Activated CD8-positive, alpha-beta memory T cell treated with anti-CD3 and anti-CD28 coated beads, Interleukin-2, amount 10 ng/mL, durations not matched to agents 7 days and 5 days (primary cell): ENCODE measurements at places on chromosomes 4 and X.

DNA sequence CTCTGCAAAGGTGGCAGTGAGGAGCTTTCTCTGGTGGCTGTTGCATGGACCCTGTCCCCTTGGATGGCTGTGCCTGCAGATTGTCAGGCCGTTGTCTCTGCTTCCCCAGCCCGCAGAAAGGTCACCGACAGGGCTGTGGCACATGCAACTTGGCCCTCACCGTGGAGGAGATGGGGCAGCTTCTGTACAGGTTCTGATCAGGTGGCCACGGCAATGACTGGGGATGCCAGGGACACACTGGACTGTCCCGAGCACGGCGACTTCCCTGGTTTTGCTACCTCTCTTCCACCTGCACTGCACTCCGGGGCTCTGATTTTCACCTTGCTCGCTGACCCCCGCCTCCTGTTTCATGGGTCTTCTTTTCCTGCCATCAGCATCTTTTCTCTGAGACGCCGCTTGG lies 43.5 kb downstream of the DCTD start:
- no peaks in the 10 kb centered on the region for H3K36me3 ChIP-seq
- no peaks in the 10 kb centered on the region for H3K4me1 ChIP-seq
- H3K4me3 ChIP-seq = no peak overlapping the region
- no peaks in the 10 kb centered on the region for H3K27me3 ChIP-seq

DNA sequence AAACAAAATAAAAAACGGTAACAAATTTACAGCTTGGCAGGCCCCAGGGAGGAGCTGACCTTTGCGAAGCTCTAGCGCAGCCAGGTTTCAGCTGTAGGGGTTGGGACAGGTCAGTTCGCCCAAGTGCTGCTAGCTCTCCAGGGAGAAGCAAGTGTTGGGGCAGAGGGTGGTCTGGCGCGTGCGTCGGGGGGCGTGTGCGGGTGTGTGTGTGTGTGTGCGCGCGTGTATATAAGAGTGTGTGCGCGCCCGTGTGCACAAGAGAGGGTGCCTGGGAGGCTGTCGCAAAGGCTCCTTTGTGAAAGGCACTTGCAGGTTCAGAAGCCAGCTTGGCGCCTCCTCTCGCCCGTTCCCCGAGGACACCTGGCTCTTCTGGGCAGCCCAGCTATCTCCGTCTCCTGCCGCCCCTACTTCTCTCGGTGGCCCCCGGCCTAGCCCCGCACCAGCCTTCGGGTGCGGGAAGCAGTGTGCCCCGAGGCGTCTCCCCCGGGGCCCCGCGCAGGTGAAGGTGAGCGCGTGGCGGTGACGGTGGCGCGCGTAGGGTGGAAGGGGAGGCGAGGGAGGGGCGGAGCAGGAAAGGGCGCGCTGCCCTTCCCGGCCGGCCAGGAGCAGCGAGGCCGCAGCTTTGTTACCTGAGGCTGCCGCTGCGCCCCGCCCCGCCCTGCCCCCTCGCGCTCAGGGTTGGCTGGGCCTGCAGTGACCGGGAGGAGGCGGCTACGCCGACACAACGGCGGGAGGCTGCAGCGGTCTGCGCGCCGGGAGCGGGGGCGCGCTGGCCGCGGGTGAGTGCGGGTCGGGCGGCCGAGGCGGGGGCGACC lies at the start of gene FHDC1:
Gene FHDC1 (plus strand): TSS at position 693 of the 815 bp plus-strand sequence. CDS start 6,735 bp downstream, outside the sequence.
- no peak within 1 kb of the TSS for H3K27ac ChIP-seq
- peaks cover 3% of the 10 kb centered on the region for H3K36me3 ChIP-seq
- no peak for DNase-seq

DNA sequence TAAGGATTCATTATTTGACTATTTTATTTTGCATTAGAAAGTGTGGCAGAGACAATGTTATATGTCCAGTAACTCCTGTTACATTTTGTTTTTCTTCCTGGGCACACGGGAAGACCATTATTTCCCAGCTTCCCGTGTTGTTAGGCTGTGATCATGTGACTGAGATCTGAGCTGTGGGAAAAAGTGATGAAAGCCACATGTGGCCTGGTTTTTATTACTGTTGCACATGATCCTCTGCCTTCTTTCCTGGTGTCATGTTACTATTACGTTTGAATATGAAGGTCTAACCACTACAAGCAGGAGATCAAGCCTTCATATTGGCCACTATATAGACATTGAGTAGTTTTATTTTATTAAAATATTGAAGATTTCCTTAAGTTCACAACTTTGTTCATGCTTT lies 28.2 kb upstream of the MID1 start:
- H3K36me3 ChIP-seq = no peaks in the 10 kb centered on the region
- H3K4me3 ChIP-seq = no peak overlapping the region
- H3K27ac ChIP-seq = no peak overlapping the region
- no peaks in the 10 kb centered on the region for H3K4me1 ChIP-seq

DNA sequence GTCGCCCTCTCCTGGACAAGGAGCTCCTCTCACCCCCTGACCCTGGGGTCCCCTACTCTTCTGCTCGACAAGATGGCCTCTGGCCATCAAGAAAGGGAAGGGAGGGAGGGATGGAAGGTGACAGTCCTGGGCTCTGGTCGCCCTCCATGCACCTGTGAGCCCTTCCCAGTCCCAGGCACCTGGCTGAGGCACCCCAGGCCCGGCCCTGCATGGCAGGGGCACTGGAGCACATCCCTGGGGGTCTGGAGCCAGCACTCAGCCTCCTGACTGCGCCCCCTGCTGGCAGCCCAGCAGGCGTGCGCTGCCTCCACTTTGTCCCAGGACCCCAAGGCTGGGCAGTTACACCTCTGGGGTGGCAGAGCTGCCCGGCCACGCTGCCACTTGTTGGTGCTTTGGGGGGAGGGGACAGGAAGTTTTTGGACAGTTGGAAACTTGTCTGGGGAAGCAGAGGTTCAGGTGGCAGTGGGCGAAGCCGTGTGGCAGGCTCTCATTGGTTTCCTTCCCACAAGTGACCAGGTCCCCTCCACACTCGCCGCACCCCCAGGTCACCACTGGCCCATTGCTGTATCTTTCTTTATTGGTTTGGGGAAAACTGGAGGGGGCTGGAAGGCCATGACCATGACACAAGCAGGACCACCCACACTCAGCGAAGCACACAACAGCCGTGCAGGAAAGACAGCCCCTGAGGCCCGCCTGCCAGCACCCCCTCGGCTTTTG lies 4.3 kb downstream of the PNCK start:
- H3K4me1 ChIP-seq = peaks cover 5% of the 10 kb centered on the region
- H3K27ac ChIP-seq = no peak overlapping the region

GRCh38 chr4:140807491-140808252 lies 51.5 kb upstream of the TBC1D9 start:
- DNase-seq = no peak
- no peaks in the 10 kb centered on the region for H3K27me3 ChIP-seq
- H3K27ac ChIP-seq = no peak overlapping the region
- H3K36me3 ChIP-seq = no peaks in the 10 kb centered on the region
- no peaks in the 10 kb centered on the region for H3K4me1 ChIP-seq
- no peak overlapping the region for H3K4me3 ChIP-seq

GRCh38 chr4:114535725-114536124 lies 62.9 kb upstream of the UGT8 start:
- no peaks in the 10 kb centered on the region for H3K4me1 ChIP-seq
- H3K27me3 ChIP-seq = no peaks in the 10 kb centered on the region
- no peak for DNase-seq
- no peaks in the 10 kb centered on the region for H3K36me3 ChIP-seq
